ENCODE measurements at places on chromosomes 5 and 9.

DNA sequence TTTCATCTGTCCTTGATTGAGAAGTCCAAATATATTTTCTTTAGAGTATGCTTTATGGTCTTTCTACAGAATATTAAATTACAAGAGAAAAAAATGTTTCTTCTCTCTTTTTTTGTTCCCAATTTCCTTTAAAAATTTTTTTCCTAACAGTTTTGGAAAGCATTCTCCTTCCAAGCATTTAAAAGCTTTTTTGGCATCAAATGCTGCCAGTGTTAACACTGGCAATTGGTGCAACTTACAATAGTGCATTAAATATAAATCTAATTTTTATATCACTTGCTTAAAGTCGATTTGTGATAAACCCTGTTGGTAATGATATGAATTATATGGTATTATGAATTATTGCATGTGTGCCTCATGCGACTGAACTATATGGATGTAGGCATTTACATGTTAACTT is 165.9 kb upstream of the ELL2 start:
- H3K27me3 ChIP-seq, result no peaks in the 10 kb centered on the region
- no peaks in the 10 kb centered on the region for H3K36me3 ChIP-seq
- H3K4me1 ChIP-seq, result peaks cover 22% of the 10 kb centered on the region
- H3K27ac ChIP-seq, result no peak overlapping the region
- no peak for DNase-seq
- no peak overlapping the region for H3K4me3 ChIP-seq

GRCh38 chr5:91118796-91119195 is 264.3 kb downstream of the ARRDC3 start:
- no peaks in the 10 kb centered on the region for H3K4me1 ChIP-seq
- no peak overlapping the region for H3K4me3 ChIP-seq
- H3K27ac ChIP-seq, result no peak overlapping the region
- no peaks in the 10 kb centered on the region for H3K27me3 ChIP-seq

GRCh38 chr9:77562019-77562748 is 85.9 kb downstream of the GNA14 start:
- no peaks in the 10 kb centered on the region for H3K4me1 ChIP-seq
- H3K4me3 ChIP-seq, result no peak overlapping the region

- DNase-seq, result no peak
- H3K27ac ChIP-seq, result no peak overlapping the region
- no peaks in the 10 kb centered on the region for H3K4me1 ChIP-seq
- no peaks in the 10 kb centered on the region for H3K36me3 ChIP-seq
Observed at GRCh38 chr5:2899311-2899710, 147.8 kb upstream of the IRX2 start.

DNA sequence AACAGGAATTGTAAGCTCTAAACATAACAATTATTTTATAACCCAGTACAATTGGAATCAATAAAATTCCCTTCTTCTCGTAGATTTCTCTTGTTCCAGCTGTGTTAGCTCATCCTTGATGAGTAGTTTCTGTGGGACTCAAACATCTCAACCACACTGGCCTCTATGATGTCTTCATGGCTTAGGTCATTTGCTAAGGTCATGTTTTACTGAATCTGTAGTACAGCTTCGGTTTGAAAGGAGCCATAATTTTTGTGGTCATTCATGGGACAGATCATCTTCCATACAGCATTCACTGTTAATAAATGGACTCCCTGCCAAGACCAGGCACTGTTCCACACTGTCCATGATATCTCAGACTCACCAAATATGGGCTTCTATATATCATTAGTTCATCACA is 369.0 kb upstream of the RFX3 start:
- no peaks in the 10 kb centered on the region for H3K27me3 ChIP-seq
- peaks cover 4% of the 10 kb centered on the region for H3K4me1 ChIP-seq
- H3K27ac ChIP-seq, result no peak overlapping the region
- H3K36me3 ChIP-seq, result no peaks in the 10 kb centered on the region
- no peak overlapping the region for H3K4me3 ChIP-seq

GRCh38 chr9:107222020-107222522 is 61.0 kb upstream of the RAD23B start:
- no peak overlapping the region for H3K27ac ChIP-seq
- no peaks in the 10 kb centered on the region for H3K36me3 ChIP-seq
- DNase-seq, result no peak
- no peak overlapping the region for H3K4me3 ChIP-seq
- peaks cover 6% of the 10 kb centered on the region for H3K4me1 ChIP-seq
- H3K27me3 ChIP-seq, result no peaks in the 10 kb centered on the region

DNA sequence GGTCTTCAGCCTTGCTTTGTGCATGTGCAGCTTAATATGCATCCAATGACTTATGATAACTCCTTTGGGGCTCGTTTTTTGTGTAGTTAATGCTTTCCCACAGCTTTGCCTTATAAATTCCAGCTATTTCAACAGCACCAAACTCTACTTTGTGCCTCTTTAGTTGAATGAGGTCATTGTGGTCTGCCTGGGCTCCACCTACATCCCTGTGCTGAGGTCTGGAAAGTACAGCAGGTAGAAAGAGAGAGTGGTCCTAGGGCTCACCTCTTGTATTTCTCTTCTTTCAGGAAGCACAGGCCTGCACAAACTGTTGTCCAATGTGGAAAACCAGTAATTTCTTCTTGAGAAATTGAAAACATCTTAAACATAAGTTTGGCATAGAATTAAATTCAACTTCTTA is 167.2 kb downstream of the XRCC4 start:
- H3K4me3 ChIP-seq, result no peak overlapping the region
- no peaks in the 10 kb centered on the region for H3K36me3 ChIP-seq
- no peaks in the 10 kb centered on the region for H3K27me3 ChIP-seq
- DNase-seq, result no peak
- 0 out of 2 replicates have a peak, but pooled peaks cover 6% of the 10 kb centered on the region for H3K4me1 ChIP-seq

DNA sequence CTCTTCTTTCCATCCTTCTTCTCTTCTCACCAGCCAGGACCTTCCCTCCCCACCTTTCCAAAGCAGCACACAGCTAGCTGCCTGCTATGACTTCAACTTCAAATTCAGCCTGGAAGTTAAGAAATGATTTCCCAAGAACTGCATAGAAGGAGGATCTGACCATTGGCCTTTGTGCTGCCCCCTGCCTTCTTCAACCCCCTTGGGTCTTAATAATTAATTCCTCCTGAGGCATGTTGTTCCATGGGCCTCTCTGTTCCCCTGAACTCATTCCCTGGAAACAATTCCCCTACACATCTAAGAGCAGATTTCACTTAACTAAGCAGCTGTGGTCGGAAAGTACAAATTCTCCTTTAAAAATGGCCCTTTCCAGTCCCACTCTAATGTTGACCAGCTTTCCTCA is 62.4 kb downstream of the ADAMTS12 start:
- DNase-seq, result no peak
- H3K27ac ChIP-seq, result no peak overlapping the region
- no peak overlapping the region for H3K4me3 ChIP-seq
- no peaks in the 10 kb centered on the region for H3K36me3 ChIP-seq
- H3K4me1 ChIP-seq, result peaks cover 17% of the 10 kb centered on the region
- no peaks in the 10 kb centered on the region for H3K27me3 ChIP-seq

- no peaks in the 10 kb centered on the region for H3K36me3 ChIP-seq
- H3K4me1 ChIP-seq, result no peaks in the 10 kb centered on the region
- H3K27me3 ChIP-seq, result no peaks in the 10 kb centered on the region
- no peak for DNase-seq
- H3K4me3 ChIP-seq, result no peak overlapping the region
- no peak overlapping the region for H3K27ac ChIP-seq
Observed at GRCh38 chr9:87441251-87441650, 56.4 kb upstream of the DAPK1 start.

DNA sequence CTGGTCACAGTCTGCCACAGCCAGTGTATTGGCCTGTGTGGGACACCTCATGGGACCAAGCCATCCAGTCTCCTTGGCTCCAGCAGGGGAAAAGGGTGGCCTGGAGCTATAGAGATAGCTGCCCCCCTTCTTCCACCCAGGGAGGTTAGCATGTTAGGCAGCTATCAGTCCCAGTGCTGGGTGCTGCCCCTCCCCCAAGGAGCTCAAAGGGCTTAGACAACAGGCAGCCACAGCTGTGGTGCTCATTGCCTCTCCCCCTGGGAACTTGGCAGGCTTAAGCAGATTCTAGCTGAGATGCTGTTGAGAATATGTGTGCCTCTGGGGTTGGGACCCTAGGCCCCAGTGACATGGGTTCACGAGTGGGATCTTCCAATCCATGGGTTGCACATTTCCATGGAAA is 226.0 kb upstream of the PTGER4 start:
- DNase-seq, result no peak
- no peak overlapping the region for H3K4me3 ChIP-seq
- H3K36me3 ChIP-seq, result no peaks in the 10 kb centered on the region
- H3K27me3 ChIP-seq, result no peaks in the 10 kb centered on the region
- no peak overlapping the region for H3K27ac ChIP-seq

- no peaks in the 10 kb centered on the region for H3K27me3 ChIP-seq
- H3K36me3 ChIP-seq, result no peaks in the 10 kb centered on the region
- H3K4me3 ChIP-seq, result no peak overlapping the region
- H3K4me1 ChIP-seq, result peaks cover 31% of the 10 kb centered on the region
- no peak overlapping the region for H3K27ac ChIP-seq
Observed at GRCh38 chr9:133132174-133132573, 11.1 kb upstream of the RALGDS start.

- DNase-seq, result no peak
- H3K36me3 ChIP-seq, result no peaks in the 10 kb centered on the region
- H3K4me1 ChIP-seq, result no peaks in the 10 kb centered on the region
- no peak overlapping the region for H3K4me3 ChIP-seq
- H3K27ac ChIP-seq, result no peak overlapping the region
Observed at GRCh38 chr5:31366941-31367340, 165.0 kb downstream of the DROSHA start.

- H3K27ac ChIP-seq, result no peak overlapping the region
- no peaks in the 10 kb centered on the region for H3K36me3 ChIP-seq
- peaks cover 13% of the 10 kb centered on the region for H3K4me1 ChIP-seq
- no peak for DNase-seq
Observed at GRCh38 chr9:134895097-134895496, 14.5 kb downstream of the FCN2 start.

GRCh38 chr9:136862849-136863622 is 3.1 kb downstream of the EDF1 start:
- H3K36me3 ChIP-seq, result peaks cover 15% of the 10 kb centered on the region
- H3K27me3 ChIP-seq, result no peaks in the 10 kb centered on the region
- no peak for DNase-seq
- no peak overlapping the region for H3K27ac ChIP-seq

DNA sequence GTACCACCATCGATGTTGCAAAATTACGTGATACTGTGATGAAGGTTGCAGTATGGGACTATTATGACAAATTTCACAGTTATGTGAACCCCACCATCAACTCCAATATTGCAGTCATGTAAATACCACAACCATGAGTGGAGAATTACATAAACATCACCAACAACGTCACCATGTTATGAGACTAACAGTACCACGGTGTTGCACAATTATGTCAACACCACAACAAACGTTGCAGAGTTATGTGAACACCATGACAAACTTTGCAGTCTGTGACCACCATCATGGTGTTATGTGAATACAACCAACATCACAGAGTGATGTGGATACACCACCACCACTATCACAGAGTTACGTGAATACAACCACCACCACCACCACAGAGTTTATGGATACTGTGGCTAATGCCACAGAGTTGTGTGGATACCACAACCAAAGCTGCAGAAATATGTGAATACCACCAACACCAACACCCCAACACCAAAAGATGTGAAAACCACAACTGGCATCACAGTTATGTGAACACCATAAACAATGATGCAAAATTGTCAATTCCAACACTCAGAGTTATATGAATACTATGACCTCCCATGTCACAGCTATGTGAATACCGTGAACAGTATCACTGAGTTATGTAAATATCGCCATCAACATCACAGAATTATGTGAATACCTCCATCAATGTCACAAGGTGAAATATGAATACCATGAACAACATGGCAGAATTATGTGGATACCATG is 62.4 kb downstream of the SHC3 start:
- no peak overlapping the region for H3K27ac ChIP-seq
- H3K27me3 ChIP-seq, result no peaks in the 10 kb centered on the region
- H3K36me3 ChIP-seq, result no peaks in the 10 kb centered on the region
- no peak for DNase-seq

DNA sequence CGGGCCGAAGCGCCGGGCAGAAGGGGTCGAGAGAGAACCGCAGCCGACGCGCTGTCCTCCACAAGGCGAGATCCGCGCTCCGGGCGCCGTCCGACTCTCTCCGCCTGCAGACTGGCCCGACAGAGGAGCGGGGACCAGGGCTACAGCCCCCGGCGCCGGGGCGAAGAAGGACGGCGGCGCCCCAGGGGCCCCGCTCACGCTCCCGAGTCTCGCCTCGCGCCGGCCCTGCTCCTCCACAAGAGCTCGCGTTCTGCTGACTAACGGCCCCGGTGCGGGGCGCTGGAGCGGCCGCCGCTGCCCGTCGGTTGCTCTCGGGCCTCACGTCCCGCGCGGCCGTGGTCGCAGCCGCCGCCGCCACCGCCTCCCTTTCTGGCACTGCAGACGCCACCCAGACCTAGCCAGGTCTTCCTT is 338 bp downstream of the ABHD17B start:
- no peaks in the 10 kb centered on the region for H3K27me3 ChIP-seq
- H3K4me1 ChIP-seq, result peaks cover 10% of the 10 kb centered on the region
- H3K4me3 ChIP-seq, result peak overlapping the region; percentile 87
- no peaks in the 10 kb centered on the region for H3K36me3 ChIP-seq
- peak overlapping the region; percentile 51 for H3K27ac ChIP-seq
- DNase-seq, result no peak

- H3K27ac ChIP-seq, result no peak overlapping the region
- no peaks in the 10 kb centered on the region for H3K27me3 ChIP-seq
- H3K4me1 ChIP-seq, result peaks cover 8% of the 10 kb centered on the region
- no peaks in the 10 kb centered on the region for H3K36me3 ChIP-seq
- DNase-seq, result no peak
Observed at GRCh38 chr9:7121055-7121454, 363.3 kb downstream of the KDM4C start.

- no peaks in the 10 kb centered on the region for H3K36me3 ChIP-seq
- H3K27me3 ChIP-seq, result no peaks in the 10 kb centered on the region
- peak; percentile 66 for DNase-seq
- H3K27ac ChIP-seq, result peak overlapping the region; percentile 68
- H3K4me1 ChIP-seq, result peaks cover 31% of the 10 kb centered on the region
- no peak overlapping the region for H3K4me3 ChIP-seq
Observed at GRCh38 chr5:77882670-77883257, 106.6 kb upstream of the TBCA start.

- DNase-seq, result no peak
- no peak overlapping the region for H3K27ac ChIP-seq
- no peaks in the 10 kb centered on the region for H3K4me1 ChIP-seq
- no peaks in the 10 kb centered on the region for H3K36me3 ChIP-seq
- H3K27me3 ChIP-seq, result peaks cover 53% of the 10 kb centered on the region
- no peak overlapping the region for H3K4me3 ChIP-seq
Observed at GRCh38 chr5:179333796-179334761, 11.2 kb downstream of the ADAMTS2 start.

GRCh38 chr5:173625261-173625660 is 8.8 kb upstream of the BOD1 start:
- no peak for DNase-seq
- H3K27me3 ChIP-seq, result no peaks in the 10 kb centered on the region
- no peak overlapping the region for H3K4me3 ChIP-seq
- peaks cover 10% of the 10 kb centered on the region for H3K4me1 ChIP-seq

Data from PC-3 (cell line).